ENCODE measurements at places on chromosomes 16 and 17.

- no peak for DNase-seq
Observed at GRCh38 chr16:477301-478157, 50.0 kb upstream of the CAPN15 start.

GRCh38 chr17:38730526-38731379 lies 612 bp downstream of the CISD3 start:
- peak; percentile 70 for DNase-seq

DNA sequence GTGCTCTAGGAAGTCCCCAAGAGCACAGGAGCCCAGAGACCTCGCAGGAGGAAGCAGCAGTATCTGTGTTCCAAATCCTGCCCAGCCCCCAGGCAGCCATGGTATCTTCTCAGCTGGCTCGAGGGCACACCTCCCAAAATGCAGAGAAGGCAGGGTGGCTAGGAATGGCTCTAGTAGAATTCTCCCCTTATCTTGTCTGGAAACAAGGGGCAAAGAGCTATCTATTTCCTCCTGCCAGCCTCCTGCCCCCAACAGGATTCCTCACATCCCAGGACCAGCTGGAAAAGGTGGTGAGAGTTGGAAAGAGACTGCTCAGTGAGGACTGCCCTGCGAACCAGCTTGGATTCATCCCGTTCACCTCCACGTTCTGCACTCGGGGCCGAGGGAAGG lies 8.6 kb upstream of the TSPOAP1 start:
- DNase-seq: no peak

DNA sequence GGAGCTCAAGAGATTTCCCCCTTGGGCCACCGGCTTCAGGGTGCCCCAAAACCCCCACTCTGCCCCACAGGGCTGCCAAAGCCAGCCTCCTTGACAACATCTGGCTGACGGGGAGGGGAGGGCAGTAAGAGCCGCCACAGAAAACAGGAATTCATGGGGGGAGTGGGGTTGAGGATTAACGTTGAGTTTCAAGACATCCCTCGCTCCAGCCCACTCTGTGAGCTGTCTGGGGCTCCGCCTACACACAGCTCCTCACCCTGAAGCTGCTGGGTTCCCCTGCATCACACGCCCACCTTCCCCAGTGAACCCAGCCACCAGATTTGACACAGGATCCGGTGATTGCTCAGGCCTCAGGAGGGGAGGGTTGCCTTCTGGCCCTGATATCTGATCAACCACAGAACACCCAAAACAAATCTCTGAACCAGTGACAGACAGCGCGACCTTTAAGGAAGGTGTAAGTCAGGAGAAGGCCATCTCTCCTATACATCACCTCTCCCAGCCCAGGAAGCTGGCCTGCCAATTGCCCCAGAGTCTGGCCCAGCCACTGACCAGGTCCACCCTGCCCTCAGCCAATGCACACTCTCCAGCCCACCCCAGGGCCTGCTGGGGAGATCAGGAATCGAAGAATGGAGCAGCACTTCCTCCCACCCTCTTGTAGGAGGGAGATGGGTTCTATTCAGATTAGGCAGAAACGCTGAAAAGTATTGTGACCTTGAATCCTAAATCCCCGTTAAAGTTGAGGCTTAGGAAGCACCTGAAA lies 132.1 kb downstream of the CLEC16A start:
- DNase-seq: no peak

GRCh38 chr16:20735490-20735889 lies 6.1 kb downstream of the THUMPD1 start:
- DNase-seq: no peak

GRCh38 chr17:79670537-79671084 lies 59.8 kb upstream of the RBFOX3 start:
- no peak for DNase-seq

- DNase-seq: peak; percentile 33
Observed at GRCh38 chr16:20901436-20902112, 1.0 kb downstream of the LYRM1 start.

GRCh38 chr16:1338119-1338730 lies 4.8 kb downstream of the BAIAP3 start:
- DNase-seq: peak; percentile 72

GRCh38 chr16:48963306-48963705 lies 318.3 kb downstream of the CBLN1 start:
- DNase-seq: no peak

DNA sequence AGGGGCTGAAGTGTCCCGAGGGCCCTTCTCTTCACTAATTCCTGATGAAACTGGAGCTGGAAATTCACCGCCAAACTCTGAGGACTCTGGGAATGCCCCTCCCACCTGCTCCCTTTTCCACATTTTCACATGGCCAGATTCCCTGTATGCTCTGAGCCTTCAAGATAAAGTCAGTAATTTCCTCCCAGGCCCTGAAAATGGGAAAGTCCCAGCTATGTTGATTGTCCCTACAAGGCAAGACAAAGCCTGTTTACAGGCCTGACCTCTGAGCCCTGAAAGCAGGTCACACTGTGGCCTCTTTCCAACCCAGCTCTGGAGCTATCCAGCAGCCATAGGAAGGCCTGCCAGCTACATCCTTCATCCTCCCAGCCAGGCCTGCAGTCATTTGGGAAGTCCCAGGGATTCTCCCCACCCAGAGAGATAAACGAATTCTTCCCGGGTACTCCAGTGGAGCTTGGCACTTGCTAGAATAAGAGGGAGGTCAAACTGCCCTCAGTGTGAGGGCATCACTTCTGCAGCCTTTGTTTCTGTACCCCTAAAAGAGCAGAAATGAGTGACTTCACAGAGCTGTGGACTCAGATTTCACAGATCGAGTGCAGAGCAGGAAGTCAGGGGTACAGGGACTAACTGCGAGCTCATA lies 19.6 kb upstream of the CCL2 start:
- DNase-seq: no peak

- DNase-seq: no peak
Observed at GRCh38 chr16:14095883-14096551, 24.9 kb downstream of the MRTFB start.

DNA sequence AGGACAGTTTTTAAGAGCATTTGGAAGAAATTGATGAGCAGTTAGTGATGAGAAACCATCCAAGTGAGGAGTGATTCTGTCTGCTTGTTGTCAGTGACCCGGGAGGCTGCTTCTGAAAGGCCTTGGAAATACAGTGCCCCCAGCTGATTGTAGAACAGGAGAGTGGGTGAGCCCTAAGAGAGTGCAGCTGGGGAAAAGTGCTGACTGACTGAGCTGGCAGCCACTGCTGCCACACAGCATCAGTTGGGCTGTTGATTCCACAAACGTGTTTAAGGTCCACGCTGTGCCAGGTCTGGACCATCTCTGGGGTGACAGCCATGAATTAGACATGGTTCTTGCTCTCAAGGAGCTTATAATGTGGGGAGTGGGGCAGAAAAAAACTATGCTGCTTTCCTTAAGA lies 18.9 kb downstream of the NUP93 start:
- no peak for DNase-seq

DNA sequence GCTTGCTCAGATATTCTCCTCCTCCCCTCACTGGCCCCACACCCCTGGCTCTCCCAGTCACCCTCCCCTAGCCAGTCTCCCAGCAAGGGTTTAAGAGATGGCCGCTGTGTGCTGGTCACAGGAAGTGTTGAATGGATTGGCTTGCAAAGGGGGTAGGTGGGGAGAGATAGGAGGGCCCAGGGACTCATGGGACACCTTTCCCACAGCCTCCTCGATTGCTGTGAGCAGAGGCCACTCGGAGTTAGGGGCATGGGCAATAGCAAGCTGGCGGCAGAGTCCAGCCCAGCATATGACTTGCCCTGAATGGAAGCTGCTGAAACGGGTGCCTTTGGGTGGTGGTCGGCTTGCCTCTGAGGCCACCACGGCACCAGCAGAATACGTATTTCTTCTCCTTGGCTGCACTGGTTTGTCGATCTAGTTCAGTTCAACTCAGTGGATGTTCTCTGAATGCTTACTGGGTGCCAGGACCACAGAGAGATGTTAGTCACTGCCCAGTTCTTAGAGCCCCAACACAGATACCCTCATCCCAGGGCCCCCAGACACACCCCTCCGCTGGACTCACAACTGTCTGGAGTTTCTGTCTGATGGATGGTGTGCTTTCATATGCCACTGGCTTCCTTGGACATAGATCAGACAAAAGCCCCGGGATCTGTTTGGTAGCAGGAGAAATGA lies 6.0 kb downstream of the WFIKKN2 start:
- DNase-seq: peak; percentile 42

DNA sequence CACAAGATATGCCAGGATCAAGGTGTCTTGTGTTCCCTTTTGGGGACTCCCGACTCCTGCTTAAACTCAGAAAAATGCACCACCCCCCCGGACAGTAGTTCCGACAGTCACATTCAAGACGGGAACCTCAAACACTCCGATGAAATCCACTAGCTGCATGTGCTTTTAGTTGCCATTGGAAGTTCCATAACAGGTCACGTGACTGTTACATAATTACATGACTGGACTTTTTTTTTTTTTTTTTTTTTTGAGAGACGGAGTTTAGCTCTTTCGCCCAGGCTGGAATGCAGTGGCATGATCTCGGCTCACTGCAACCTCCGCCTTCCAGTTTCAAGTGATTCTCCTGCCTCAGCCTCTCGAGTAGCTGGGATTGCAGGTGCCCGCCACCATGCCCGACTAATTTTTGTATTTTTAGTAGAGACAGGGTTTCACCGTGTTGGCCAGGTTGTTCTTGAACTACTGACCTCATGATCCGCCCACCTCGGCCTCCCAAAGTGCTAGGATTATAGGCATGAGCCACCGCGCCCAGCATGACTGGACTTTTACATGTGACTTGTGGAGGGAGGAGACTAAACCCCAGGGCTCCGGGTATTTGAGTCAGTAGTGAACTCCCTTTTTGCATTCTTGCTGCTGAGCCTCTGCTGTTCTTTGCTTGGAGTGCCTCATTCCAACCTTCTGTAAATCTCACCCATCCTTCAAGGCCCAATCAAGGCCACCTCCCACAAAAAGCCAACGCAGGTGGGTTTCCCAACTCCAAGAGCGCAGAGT lies 1.6 kb downstream of the SIRT7 start:
- DNase-seq: no peak

- no peak for DNase-seq
Observed at GRCh38 chr17:27701963-27702362, 71.0 kb downstream of the LGALS9 start.

DNA sequence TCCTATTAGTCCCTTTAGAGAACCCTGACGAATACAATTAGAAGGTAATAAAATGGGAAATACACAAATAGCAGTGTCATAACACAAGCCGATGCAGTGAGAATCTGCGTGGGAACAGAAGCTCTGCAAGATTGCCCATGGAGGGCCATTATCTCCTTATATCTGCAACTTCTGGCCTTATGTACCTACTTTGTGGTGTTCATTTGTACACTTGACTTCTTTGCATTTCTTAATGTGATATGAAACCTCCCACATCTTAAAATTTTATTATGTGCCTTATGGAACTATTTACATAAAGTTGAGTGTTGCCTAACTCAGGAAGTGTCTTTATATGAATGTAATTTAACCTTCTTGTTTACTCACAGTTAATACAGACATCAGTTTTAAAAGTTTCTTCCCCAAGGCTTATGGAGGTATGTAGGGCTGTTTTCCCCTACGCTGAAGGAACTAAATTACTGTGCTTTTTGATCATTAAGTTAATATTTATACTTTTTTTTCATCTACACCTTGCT lies 10.1 kb upstream of the TANC2 start:
- DNase-seq: no peak

- DNase-seq: no peak
Observed at GRCh38 chr16:47925811-47926460, 229.9 kb downstream of the ABCC12 start.

GRCh38 chr17:60230358-60230757 lies 80.6 kb downstream of the CA4 start:
- no peak for DNase-seq

GRCh38 chr16:15553313-15554088 lies 89.5 kb downstream of the MARF1 start:
- no peak for DNase-seq

GRCh38 chr16:53958341-53958880 lies 254.5 kb downstream of the FTO start:
- DNase-seq: no peak

- DNase-seq: no peak
Observed at GRCh38 chr16:66515596-66516508, 34.1 kb downstream of the TK2 start.

All from D341Med (cell line).